Neural progenitor cell (in vitro differentiated cells): ENCODE measurements at places on chromosomes 7 and 10. TPM values are rescaled to one million over a fixed set of nuclear protein-coding genes. Genes with fewer than 3 reads are reported as not detected.

The CPVL gene
- total RNA-seq, result 40.5 and 56.6 TPM in 2 replicates

The PCLO gene
- 2.0 and 2.5 TPM in 2 replicates for total RNA-seq

The MACC1 gene
- total RNA-seq, result 5.7 and 7.2 TPM in 2 replicates

The DMBT1 gene
- total RNA-seq, result not detected in 2 replicates

The TUBB8 gene
- total RNA-seq, result 1.9 and 4.3 TPM in 2 replicates
